Stimulated activated CD8-positive, alpha-beta memory T cell treated with anti-CD3 and anti-CD28 coated beads, Interleukin-7, amount 100 ng/mL, for 48 hours (primary cell): ENCODE measurements at places on chromosomes 3 and 15.

GRCh38 chr3:187150599-187150998 lies 11.3 kb upstream of the RPL39L start:
- peak; percentile 51 for DNase-seq

GRCh38 chr3:11716573-11717290 lies 73.0 kb upstream of the VGLL4 start:
- no peak for DNase-seq

DNA sequence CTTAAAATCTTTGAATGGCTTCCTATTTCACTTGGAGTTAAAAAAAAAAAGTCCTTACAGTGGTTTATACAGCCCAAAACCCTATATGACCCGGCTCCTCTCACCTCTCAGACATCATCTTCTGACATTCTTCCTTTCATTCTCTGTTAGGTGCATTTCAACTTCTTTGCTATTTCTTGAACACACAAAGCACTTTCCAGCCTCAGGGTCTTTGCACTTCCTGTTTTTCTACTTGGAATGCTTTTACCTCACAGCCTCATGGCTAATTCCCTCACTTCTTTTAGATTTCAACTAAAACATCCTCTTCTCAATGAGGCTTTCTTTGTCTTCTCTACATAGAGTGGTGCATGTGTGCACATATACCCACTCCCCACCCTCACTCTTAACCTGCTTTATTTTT lies 91.0 kb upstream of the MB21D2 start:
- no peak for DNase-seq

DNA sequence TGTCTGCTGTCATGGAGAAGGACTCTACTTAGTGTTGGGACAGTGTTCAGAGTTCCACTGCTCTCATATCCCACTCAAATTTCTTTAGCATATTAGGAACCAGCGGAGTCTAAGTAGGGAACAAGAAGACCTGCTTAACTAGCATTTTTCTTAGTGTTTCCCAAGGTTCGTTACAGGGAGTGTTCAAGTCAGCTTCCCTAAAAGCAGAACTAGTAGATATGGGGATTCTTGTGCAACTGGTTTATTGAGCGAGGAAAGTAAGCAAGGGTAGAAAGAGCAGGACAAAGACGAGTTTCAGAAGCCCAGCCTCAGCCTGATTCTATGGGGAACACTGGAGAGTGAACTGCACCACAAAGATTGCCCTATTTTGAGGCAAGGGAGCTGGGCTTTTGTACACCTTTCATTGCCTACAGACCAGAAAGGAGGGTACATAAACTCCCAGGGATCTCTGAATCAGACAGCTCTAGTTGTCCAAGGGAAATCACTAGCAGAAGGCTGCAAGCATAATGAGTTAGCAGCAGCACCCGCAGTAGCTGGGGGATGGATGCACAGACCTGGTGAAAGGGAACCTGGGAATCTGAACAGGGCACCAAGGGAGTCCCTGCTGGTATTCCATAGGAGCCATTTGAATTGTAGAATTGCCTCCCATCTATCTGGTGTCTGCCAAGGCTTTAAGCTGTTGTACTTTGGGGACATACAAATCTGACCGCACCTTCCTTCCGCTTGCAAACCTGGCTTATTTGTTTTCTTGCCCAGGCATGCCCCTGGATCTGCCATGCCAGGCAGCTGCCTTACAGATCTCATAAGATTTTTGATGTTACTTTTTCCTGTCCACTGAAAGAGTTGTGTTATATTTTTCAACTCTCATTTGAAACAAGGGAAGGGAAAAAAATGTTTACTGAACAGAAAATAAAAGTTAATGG lies 15.1 kb downstream of the CMTM7 start:
- no peak for DNase-seq

DNA sequence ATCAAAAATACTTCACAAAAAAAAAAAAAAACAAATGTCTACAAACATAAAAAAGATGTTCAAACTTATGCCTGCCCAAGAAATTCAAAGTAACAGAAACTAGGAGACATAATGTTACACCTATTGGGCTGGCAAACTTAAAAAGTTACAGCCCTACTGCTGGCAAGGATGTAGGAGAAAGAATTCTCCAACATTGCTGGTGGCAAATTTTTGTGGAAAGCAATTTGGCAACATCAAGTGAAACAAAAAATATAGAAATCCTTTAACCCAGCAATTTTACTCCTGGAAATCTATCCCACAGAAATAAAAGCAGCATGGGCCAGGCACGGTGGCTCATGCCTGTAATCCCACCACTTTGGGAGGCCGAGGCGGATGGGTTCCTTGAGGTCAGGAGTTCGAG lies 73.2 kb downstream of the STAG1 start:
- no peak for DNase-seq

GRCh38 chr15:73879426-73879825 lies 6.1 kb downstream of the TBC1D21 start:
- DNase-seq: no peak

GRCh38 chr15:74127954-74128784 lies 2.2 kb upstream of the ISLR2 start:
- no peak for DNase-seq
